ENCODE measurements at places on chromosomes 16 and 17.

DNA sequence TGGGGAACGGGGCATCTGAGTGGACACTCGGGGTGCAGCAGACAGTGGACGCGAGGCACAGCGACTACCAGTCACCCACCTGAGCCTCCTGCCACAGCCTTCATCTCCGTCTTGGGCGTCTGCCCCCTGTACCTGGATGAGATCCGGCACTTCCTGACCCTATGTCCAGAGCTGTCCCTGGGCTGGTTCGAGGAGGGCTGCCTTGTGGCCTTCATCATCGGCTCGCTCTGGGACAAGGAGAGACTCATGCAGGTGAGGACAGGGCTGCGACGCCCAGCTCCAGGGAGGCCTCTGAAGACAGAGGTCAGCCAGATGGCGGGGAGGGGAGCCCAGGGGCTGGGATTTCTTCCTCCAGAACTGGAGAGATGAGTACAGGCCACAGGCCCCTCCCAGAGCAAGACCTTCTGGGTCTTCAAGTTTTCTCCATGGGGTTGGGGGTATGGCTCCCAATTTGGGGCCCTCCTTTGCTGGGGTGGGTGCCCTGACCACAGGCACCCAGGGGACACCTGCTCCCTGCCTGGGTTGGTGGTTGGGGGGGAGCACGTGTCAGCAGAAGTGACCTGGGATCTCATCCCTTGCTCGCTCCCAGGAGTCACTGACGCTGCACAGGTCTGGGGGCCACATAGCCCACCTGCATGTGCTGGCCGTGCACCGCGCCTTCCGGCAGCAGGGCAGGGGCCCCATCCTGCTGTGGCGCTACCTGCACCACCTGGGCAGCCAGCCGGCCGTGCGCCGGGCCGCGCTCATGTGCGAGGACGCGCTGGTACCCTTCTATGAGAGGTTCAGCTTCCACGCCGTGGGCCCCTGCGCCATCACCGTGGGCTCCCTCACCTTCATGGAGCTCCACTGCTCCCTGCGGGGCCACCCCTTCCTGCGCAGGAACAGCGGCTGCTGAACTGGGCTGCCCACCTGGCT, 1.9 kb downstream of the AANAT start:
- no peak for DNase-seq

GRCh38 chr17:68863091-68863652, 92.0 kb downstream of the ABCA8 start:
- DNase-seq: no peak

GRCh38 chr17:66541461-66542128, 239.2 kb downstream of the PRKCA start:
- DNase-seq: no peak

- no peak for DNase-seq
These were observed 74.5 kb downstream of the KATNIP start for GRCh38 chr16:27624154-27625049.
